ENCODE measurements at places on chromosomes 7 and 10.

GRCh38 chr7:27586825-27587224, 75.9 kb downstream of the HIBADH start:
- no peak for DNase-seq

- DNase-seq: no peak
Measured at GRCh38 chr10:47326306-47326926, 4.2 kb downstream of the GDF2 start.

- DNase-seq: peak; percentile 17
Measured at GRCh38 chr10:119896061-119896655, 3.6 kb downstream of the SEC23IP start.

DNA sequence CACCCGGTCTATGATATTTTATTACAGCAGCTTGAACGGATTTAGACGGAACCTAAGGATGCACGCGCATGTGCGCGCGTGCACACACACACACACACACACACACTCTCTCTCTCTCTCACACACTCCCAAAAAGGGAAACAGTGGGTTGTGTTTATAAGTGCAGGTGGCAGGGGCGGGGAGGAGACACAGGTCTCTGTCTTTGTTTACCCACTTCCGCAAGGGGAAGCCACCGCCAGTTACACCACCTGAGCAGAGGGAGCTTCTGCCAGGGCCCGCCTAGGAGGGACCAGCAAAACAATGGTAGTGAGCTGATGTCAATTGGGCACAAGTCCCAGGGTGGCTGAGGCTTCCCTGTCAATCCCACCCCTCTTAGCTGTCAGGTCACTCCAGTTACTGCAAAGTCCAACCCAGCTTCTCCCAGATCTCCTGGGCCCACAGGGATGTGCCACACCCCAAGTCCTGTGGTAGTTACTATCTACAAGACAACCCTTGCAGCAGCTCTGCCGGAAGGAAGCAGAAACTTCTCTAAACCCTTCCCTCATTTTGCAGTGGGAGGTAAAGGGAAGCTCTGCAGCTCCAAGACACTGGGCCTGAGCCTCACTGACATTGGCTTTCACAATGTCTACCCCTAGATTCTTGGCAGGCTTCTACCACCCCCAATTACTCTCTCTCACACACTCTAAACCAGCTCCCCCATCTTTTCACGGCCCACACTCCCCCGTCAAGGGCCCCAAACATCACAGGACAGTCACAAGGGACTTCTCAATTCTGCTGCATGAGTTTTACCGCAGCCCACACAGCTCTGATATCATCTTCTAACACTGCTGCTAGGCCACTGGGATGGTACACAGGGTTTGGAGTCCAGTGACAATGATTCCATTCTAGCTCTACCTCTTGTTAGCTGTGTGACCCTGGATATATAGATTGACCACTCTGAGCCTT, 17.6 kb downstream of the ANXA11 start:
- no peak for DNase-seq

- no peak for DNase-seq
Measured at GRCh38 chr7:102991077-102991539, 78.3 kb downstream of the LRRC17 start.

DNA sequence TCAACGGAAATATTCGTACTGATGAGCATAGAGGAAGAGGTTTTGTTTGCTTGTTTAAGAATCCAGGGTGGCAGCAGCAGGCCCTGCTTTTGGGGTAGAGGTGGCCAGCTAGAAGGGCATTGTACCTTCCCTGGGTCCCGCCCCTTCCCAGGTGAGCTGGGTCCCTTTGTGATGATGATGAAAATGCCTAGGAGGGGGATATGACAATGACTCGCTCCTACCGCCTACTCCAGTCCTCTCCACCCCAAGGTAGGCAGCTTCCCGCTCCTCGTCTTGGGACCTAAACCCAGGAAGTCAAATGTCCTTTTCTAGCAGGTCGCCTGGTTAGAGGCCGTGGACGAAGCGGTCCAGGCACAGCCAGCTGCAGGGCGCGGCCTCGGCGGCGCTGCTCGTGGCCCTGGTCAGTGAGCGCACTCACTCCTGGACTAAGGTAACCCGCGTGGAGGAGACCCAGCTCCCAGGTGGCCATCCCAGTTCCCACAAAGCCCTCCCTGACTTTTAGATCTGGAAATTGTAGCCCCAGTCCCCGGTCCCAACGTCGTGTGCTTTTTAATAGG, 141.4 kb downstream of the LSMEM1 start:
- DNase-seq: no peak

DNA sequence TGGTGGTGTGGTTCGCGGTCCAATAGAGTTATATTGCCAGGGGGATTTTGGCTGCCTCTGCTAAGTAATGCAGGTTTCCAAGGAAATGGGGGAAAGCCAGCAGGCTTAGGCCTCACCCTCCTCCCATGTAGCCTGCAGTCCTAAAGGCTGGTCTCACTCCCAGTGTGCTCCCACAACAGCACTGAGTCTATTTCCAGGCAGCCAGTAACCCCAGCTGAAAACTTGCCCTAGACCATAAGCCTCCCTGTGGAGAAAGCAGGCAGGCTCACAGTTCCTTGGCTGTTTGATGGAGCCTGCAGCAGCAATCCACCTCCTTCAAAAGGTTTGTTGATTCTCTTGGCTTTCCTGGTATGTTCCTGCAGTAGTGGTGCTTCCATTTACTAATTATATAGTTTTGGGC, 220.0 kb upstream of the ZNF804B start:
- no peak for DNase-seq

DNA sequence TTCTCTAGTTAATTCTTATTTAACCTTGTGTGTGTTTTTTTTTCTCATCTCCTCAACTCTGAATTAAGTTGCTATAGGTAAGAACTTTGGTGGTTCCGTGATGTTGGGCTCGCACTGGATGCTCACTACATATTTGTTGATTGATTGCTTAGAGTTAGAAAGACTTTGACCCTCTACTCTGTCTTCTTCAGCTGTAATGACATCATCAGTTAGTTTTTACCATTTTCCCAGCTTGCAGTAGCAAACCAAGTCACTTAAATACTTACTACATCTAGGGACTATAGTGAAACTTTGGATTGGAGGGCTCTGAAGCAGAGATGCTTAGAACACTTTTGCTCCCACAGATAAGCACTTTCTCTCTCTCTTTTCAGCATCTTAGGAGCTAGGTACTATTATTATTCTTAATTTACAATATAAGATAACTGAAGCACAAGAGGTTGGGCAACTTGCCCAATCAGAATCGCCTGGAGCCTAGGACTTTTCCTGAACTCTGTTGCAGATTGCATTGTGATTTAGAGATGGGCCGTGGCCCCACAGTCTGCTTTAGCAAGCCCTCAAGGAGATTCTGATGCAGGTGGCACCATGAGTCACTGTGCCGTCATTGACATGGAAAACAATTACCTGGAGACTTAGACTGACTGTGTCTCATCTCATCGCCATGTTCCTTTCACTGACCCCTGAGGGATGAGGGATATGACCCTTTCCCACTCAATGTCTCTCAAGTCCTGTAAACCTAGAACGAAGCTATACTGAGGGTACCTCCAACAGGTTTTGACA, 471.9 kb upstream of the PODXL start:
- no peak for DNase-seq

DNA sequence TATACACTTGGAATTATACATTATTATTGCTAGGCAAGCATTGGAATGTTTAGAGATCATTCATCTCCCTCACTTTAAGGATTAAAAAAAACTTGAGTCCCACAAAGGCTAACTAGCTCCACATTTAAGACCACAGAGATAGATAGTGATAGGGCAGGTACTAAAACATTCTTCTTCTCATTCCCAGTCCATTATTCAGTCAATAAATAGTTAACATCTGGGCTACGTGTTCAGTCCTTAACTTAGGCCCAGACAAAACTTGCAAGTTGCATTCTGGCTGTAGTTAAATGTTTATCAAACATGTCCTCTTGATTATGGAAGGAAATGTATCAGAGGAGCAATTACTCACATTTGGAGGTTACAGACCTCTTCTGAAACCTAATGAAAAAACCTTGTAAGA, 2.4 kb downstream of the GNG11 start:
- DNase-seq: no peak

DNA sequence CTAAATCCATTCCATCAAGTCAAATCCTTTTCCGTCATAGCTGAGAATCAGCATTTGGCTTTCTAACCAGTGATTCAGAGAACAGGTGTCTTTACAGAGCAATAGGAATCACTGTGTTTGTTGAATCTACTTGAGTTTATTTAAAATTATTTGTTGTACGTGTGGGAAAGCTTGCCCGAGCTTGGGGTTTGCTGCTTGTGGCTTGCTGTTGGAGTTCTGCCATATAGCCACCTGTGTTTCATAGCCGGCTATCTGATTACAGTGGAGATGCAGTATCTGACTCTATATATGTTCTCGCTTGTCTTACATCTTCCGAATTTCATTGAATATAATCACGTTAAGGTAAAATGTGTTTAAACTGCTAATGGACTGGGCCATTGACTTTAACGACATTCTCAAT, 274.3 kb upstream of the MKI67 start:
- DNase-seq: no peak

- no peak for DNase-seq
Measured at GRCh38 chr10:6349846-6350535, 147.3 kb downstream of the PFKFB3 start.

- DNase-seq: peak; percentile 3
Measured at GRCh38 chr10:73577788-73578187, 13.4 kb downstream of the USP54 start.

Measured in HuH-7 (cell line).